ENCODE measurements at places on chromosomes 11 and 22.

GRCh38 chr22:46577368-46578249 lies 40.2 kb upstream of the CELSR1 start:
- H3K4me3 ChIP-seq: peak overlapping the region; percentile 92
- DNase-seq: peak; percentile 18
- H3K27ac ChIP-seq: peak overlapping the region; percentile 90
- peaks cover 50% of the 10 kb centered on the region for H3K4me1 ChIP-seq
- H3K36me3 ChIP-seq: peaks cover 2% of the 10 kb centered on the region
- no peaks in the 10 kb centered on the region for H3K27me3 ChIP-seq

- H3K27ac ChIP-seq: no peak overlapping the region
- peaks cover 12% of the 10 kb centered on the region for H3K27me3 ChIP-seq
- H3K4me1 ChIP-seq: no peaks in the 10 kb centered on the region
- H3K4me3 ChIP-seq: no peak overlapping the region
- H3K36me3 ChIP-seq: no peaks in the 10 kb centered on the region
Observed at GRCh38 chr11:110026858-110027626, 66.2 kb upstream of the ZC3H12C start.

GRCh38 chr11:61035526-61035835 lies 64.0 kb downstream of the CD6 start:
- peak overlapping the region; percentile 76 for H3K27ac ChIP-seq
- no peaks in the 10 kb centered on the region for H3K27me3 ChIP-seq
- H3K36me3 ChIP-seq: peaks cover 33% of the 10 kb centered on the region
- DNase-seq: no peak
- H3K4me3 ChIP-seq: peak overlapping the region; percentile 57
- H3K4me1 ChIP-seq: peaks cover 91% of the 10 kb centered on the region

GRCh38 chr11:91314521-91314920 lies 910.1 kb upstream of the FAT3 start:
- H3K4me1 ChIP-seq: no peaks in the 10 kb centered on the region
- no peaks in the 10 kb centered on the region for H3K27me3 ChIP-seq
- no peak overlapping the region for H3K4me3 ChIP-seq
- H3K27ac ChIP-seq: no peak overlapping the region

DNA sequence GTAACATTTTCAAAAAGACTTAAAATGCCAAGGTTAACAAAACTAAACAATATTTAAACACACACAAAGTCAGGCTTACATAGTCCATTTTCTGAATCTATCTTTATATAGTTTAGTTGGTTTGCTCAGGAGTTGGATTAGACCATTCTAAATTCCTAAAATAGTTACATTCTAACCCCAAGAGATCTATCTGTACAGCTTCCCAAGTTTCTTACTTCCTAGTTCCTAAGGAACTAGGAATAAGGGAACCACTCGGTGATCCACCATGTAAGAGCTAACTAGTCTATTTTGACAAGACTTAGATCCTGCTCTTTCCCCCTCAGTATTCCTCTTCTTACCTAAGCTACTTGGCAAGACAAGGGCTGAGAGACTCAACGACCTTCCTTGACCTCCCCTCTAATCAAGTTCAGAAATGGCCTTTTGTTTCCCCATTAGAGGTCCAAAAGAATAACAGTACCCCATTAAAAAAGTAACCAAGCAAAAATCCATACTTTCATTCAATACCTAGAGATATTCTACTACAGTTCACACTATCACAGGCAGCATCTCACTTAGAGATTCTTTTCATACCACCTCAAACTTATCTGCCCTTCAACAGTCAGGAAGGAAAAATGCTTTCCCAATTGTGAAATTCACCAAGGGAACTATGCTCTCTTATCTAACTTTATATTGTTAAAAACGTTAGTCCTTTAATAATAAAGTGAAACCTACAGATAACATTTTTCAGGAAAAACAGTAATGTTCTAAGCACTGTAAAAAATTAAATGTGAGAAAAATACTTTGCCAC lies 253.1 kb downstream of the TTC28 start:
- DNase-seq: no peak
- H3K4me1 ChIP-seq: no peaks in the 10 kb centered on the region
- no peaks in the 10 kb centered on the region for H3K36me3 ChIP-seq
- no peak overlapping the region for H3K4me3 ChIP-seq
- H3K27me3 ChIP-seq: no peaks in the 10 kb centered on the region
- no peak overlapping the region for H3K27ac ChIP-seq

DNA sequence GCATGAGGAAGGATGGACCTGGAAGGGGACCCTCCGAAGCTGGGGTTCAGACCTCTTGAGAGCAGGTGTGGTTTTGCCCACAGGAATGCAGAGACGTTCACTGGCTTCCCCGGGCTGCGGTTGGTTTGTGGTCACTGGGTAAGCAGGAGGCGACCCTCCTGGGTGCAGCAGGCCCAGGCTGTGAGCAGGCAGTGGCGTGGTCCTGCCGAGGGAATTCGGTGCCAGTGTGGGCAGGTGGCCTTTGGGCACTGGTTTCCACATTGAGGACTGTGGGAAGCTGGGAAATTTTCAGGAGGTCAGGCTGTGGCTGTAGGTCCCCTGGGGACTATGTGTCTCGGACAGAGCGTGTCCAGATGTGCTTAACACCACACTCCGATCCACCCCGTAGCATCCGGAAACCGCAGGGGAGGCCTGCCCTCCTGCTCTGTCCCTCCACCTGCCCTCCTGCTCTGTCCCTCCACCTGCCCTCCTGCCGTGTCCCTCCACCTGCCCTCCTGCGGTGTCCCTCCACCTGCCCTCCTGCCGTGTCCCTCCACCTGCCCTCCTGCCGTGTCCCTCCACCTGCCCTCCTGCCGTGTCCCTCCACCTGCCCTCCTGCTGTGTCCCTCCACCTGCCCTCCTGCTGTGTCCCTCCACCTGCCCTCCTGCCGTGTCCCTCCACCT lies 27.5 kb downstream of the TPCN2 start:
- H3K27ac ChIP-seq: no peak overlapping the region
- DNase-seq: no peak
- H3K36me3 ChIP-seq: no peaks in the 10 kb centered on the region
- no peaks in the 10 kb centered on the region for H3K27me3 ChIP-seq
- no peak overlapping the region for H3K4me3 ChIP-seq

GRCh38 chr11:64537876-64538275 lies 53.1 kb upstream of the SLC22A12 start:
- DNase-seq: no peak
- H3K36me3 ChIP-seq: no peaks in the 10 kb centered on the region
- H3K27ac ChIP-seq: no peak overlapping the region
- H3K4me3 ChIP-seq: no peak overlapping the region
- H3K4me1 ChIP-seq: no peaks in the 10 kb centered on the region

DNA sequence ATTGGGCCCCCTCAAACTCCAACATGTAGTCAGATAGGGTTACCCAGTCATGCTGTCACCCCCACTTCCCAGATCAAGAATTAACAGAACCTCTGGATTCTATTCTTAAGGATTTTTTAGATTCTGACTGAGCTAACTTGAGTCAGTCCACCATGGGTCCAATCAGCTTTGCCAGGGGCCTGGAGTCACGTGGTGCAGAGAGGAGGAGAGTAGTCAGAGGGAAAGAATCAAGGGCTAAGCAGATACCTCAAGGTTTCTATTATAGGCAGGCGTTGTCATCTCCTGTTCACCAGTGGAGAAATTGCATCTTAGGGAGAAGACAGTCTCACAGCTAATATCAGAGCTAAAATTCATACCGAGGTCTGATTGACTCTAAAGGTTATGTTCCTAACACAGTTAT lies 28.2 kb downstream of the FZD4 start:
- DNase-seq: no peak
- no peak overlapping the region for H3K4me3 ChIP-seq
- H3K36me3 ChIP-seq: no peaks in the 10 kb centered on the region
- H3K4me1 ChIP-seq: no peaks in the 10 kb centered on the region
- no peak overlapping the region for H3K27ac ChIP-seq

DNA sequence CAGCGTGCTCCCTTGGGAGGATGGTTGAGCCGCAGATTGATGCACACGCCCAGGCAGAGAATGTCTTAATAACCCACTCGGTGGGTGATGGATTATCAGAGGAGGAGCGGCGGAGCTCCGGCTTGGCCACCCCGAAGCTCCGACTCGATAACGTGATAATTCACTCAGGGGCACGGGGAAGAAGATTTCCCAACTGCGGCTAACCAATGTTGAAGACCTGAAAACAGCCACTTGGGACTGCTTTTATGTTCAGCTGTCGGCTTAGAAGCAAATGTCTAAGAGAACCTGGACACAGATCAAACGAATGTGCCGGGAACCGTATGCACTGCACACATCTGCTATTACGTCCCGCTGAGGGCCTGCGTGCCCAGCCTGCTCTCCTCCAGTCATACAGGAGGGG lies 206.8 kb upstream of the CADM1 start:
- no peak for DNase-seq
- H3K4me1 ChIP-seq: peaks cover 5% of the 10 kb centered on the region
- no peaks in the 10 kb centered on the region for H3K36me3 ChIP-seq
- no peak overlapping the region for H3K27ac ChIP-seq
- peaks cover 6% of the 10 kb centered on the region for H3K27me3 ChIP-seq

DNA sequence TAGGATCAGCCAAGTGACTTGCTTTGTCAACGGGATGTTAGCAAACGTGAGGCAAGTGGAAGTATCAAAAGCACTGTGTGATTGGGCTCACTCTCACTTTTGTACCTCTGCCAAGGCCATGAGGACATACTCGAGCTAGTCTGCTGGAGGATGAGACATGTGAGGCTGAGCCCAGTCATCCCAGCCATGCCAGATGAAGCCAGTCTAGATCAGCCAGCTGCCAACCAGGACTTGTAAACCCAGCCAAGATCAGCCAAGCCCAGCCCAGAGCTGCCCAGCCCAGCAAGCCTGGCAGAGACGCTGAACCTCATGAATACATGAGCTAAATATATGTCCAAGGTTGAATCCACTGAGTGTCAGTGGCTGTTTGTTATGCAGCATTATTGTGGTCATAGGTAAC lies 369.7 kb downstream of the MN1 start:
- H3K4me1 ChIP-seq: no peaks in the 10 kb centered on the region
- DNase-seq: no peak
- H3K27ac ChIP-seq: no peak overlapping the region
- H3K4me3 ChIP-seq: no peak overlapping the region
- H3K36me3 ChIP-seq: peaks cover 3% of the 10 kb centered on the region

DNA sequence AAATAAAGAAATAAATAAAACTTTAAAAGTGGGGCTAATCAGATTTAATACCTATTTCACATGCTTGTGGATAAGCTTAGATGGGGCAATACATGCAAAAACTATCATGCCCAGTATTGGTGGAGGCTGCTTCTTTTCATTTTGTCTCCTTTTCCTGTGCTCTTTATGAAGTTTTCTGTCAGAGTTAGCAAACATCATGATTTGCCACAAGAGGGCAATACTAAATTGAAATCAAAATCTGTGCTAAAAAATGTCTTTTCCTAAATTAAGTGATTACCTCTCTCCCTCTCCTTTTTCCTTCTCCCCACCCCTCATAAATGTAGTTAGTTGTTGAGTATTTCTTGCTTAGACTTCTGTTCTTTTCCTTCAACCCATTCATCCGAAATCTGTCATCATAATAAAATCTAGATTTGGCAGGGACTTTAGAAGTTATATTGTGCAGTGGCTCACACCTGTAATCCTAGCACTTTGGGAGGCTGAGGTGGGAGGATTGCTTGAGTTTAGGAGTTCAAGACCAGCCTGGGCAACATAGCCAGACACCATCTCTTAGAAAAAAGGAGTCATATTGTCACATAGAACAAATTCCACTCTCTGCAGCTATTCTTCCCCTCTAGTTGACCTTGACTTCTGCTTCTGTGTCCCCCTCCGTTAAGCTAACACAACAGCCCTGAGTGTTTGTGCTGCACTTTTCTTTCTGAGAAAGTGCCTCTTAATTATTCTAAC lies 4.7 kb upstream of the ARHGAP42 start:
- no peak overlapping the region for H3K27ac ChIP-seq
- H3K4me1 ChIP-seq: peaks cover 15% of the 10 kb centered on the region
- H3K4me3 ChIP-seq: no peak overlapping the region
- H3K36me3 ChIP-seq: no peaks in the 10 kb centered on the region
- peaks cover 14% of the 10 kb centered on the region for H3K27me3 ChIP-seq

GRCh38 chr22:39080052-39080762 lies 3.1 kb downstream of the APOBEC3G start:
- peaks cover 10% of the 10 kb centered on the region for H3K36me3 ChIP-seq
- peak overlapping the region; percentile 42 for H3K27ac ChIP-seq
- peaks cover 50% of the 10 kb centered on the region for H3K4me1 ChIP-seq
- peak overlapping the region; percentile 17 for H3K4me3 ChIP-seq
- no peak for DNase-seq

GRCh38 chr11:12786450-12786849 lies 112.2 kb downstream of the TEAD1 start:
- no peak overlapping the region for H3K4me3 ChIP-seq
- no peaks in the 10 kb centered on the region for H3K36me3 ChIP-seq
- H3K27me3 ChIP-seq: peaks cover 26% of the 10 kb centered on the region
- H3K4me1 ChIP-seq: no peaks in the 10 kb centered on the region
- no peak for DNase-seq
- no peak overlapping the region for H3K27ac ChIP-seq

DNA sequence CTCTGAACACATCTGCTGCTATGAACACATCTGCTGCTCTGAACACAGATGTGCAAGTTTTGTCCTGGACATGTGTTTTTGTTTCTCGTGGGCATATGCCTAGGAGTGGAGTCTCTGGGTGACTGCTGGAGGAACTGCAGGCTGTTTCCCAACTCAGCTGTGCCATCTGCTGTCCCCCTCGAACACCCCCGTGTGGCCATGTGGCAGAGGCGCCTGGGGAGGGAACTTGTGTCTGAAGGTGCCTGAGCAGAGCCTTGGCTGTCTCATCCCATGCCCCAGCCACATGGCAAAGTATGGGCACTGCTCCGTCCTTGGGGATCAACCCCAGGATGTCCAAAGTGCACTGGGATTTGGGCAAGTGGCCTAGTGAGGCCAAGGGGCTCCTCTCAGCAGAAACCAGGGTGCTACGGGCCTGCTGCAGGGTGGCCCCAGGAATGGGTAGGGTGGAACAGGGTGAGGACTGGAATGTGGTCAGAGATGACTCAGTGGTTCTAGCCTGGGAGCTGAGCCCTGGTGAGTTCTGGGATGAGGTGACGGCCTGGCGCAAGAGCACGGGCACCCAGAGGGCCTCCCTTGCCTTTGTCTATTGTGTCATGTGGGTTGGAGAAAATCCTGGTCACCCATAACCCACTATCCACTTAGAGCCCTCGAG lies 14.7 kb downstream of the GATD1 start:
- H3K27me3 ChIP-seq: no peaks in the 10 kb centered on the region
- no peak overlapping the region for H3K4me3 ChIP-seq
- no peak for DNase-seq
- H3K36me3 ChIP-seq: peaks cover 15% of the 10 kb centered on the region
- no peak overlapping the region for H3K27ac ChIP-seq

- peaks cover 6% of the 10 kb centered on the region for H3K27me3 ChIP-seq
- H3K4me1 ChIP-seq: peaks cover 46% of the 10 kb centered on the region
- DNase-seq: peak; percentile 63
- H3K4me3 ChIP-seq: peak overlapping the region; percentile 91
Observed at GRCh38 chr11:128694618-128695481, 978 bp downstream of the FLI1 start.

GRCh38 chr22:17744430-17744829 lies 29.8 kb downstream of the BID start:
- H3K4me1 ChIP-seq: peaks cover 4% of the 10 kb centered on the region
- DNase-seq: no peak
- H3K27me3 ChIP-seq: no peaks in the 10 kb centered on the region
- H3K36me3 ChIP-seq: no peaks in the 10 kb centered on the region

- no peak for DNase-seq
- peaks cover 10% of the 10 kb centered on the region for H3K4me1 ChIP-seq
Observed at GRCh38 chr11:20087118-20087521, 73.2 kb downstream of the DBX1 start.

- peak overlapping the region; percentile 59 for H3K27ac ChIP-seq
- H3K27me3 ChIP-seq: no peaks in the 10 kb centered on the region
- H3K36me3 ChIP-seq: peaks cover 75% of the 10 kb centered on the region
- DNase-seq: no peak
- peaks cover 16% of the 10 kb centered on the region for H3K4me1 ChIP-seq
- no peak overlapping the region for H3K4me3 ChIP-seq
Observed at GRCh38 chr11:35207471-35208403, 68.8 kb downstream of the CD44 start.

GRCh38 chr11:6616596-6617250 lies 2.5 kb downstream of the TPP1 start:
- peaks cover 2% of the 10 kb centered on the region for H3K36me3 ChIP-seq
